ENCODE measurements at places on chromosomes 16 and 17.
A peak's percentile ranks its signal among the peaks of the same experiment; 100 is the strongest.

GRCh38 chr17:61574542-61575351, 16.3 kb downstream of the NACA2 start:
- DNase-seq: peak; percentile 97

DNA sequence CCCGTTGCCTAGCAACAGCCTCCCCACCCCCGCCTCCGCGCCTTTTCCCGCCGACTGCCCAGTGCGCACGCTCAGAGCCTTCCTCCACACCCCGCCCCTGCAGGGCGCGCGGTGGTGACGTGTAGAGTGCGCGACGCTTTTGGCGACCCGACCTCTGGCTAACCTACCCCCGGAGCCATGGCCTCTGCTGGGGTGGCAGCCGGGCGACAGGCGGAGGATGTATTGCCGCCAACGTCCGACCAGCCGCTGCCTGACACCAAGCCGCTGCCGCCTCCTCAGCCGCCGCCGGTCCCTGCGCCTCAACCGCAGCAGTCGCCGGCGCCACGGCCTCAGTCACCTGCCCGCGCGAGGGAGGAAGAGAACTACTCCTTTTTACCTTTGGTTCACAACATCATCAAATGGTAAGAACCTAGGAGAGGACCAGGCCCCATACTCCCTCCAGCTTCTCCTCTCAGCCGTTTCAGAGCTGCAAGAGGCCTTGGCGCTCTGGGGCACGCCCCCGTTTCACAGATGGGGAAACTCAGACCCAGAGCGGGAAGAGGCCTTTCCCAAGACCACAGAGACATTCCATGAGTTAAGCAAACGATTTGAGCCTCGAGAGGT, at the start of gene MED9:
Gene MED9, plus strand, starts transcription at position 136 of the 603 bp plus-strand sequence. Its CDS starts 42 bp downstream, at position 178.
- DNase-seq: peak; percentile 89

GRCh38 chr16:53968454-53968853, 264.5 kb downstream of the FTO start:
- DNase-seq: no peak

GRCh38 chr17:67316781-67317180, 49.6 kb downstream of the PSMD12 start:
- DNase-seq: no peak

DNA sequence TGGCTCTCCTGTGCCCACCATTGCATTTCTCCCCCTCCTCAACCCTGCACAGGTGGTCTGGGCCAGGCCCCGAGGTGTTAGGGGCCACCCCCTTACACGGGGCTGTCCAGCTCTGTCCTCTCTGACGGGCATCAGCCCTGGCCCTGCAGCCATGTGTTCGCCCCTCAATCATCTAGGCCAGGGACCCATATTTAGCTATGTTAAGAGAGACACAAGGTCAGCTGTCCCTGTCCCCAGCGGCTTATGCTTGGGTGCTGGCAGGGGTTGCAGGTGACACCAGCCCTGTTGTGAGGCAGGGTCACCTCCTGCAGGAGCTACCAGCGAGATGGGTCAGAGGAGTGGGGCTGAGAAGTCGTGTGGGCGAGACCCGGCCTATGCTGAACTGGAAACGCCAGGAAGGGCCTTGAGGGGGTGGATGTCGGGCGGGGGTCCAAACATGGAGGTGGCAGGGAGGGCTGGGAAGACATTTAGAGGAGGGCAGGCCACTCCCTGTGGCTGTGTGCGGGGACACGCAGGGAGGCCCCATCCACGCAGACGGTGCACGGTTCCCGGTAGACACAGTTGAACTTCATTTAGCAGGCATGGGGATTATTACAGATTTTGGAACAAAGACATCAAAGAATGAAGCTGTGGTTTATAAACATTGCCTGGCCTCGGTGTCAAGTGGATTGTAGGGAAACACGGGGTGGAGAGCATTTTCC, 133.2 kb upstream of the CHMP6 start:
- DNase-seq: no peak

GRCh38 chr17:13429201-13429600, 172.5 kb downstream of the HS3ST3A1 start:
- DNase-seq: no peak

GRCh38 chr17:10182785-10183184, 15.6 kb downstream of the GAS7 start:
- no peak for DNase-seq

- no peak for DNase-seq
Measured at GRCh38 chr17:28365487-28365886, 488 bp upstream of the SEBOX start.

DNA sequence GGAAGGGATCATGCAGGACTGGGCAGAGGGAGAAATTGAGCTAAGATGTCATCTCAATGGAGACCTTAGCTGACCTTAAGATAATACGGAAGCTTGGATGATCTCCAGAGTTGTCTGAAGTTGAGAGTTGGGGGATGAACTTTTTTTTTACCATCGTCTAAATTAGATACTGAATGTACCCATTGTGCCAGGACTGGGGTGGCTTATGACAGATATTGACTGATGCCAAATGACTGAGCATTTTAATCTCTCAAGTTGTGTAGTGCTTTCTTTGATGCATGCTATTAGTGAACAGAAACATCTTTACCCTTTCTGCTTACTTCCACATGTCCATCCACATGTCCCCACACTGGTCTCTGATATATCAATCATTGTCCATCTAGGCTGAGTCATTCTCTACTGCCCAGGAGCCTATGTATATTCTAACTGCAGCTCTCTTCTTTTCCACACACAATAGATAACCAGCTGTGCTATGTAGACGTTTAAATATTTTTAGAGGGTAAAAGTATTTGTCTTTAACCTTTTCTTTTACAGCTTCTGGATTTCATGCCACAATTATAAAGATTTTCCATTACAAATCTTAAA, 60.2 kb upstream of the ZKSCAN2 start:
- no peak for DNase-seq

All from HuH-7.5 (cell line).